ENCODE measurements at places on chromosomes 5 and 9.

GRCh38 chr5:10681731-10682679 lies 79.0 kb downstream of the DAP start:
- DNase-seq = no peak

DNA sequence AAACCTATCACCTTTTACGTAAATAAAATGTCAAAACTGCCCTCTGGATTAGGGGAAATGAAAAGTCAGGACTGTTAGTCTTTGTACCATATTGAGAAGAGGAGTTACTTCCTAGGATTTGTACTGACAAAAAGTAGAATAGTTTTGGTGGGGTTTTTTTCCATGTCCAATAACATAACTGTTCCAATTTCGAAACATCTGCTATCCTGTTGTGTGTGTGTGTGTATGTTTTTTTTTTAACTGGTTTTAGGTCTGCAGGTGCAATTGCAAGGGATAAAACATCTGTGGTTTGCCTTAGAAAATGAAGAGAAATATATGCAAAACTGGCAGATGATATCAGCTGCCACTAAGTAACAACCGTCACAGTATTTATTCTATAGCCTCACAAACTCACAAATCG lies 506.8 kb downstream of the NFIB start:
- no peak for DNase-seq

DNA sequence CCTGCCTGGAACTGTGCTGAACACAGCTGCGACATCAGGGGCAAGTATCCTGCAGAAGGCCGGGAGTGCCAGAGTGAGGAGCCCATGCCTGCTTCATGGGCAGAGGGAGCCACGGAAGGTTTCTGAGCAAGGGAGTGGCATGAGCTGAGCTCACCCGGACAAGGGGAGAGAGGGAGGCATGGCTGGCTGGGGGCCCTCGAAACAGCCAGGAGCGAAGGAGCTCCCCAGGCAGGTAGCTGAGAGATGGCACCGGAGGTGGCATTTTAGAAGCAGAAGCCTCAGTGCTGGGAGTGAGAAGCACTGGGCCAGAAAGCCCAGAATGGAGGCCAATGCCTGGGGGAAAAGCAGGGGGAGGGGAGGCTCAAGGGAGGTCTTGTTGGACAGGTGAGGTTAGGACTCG lies 56.9 kb upstream of the SARDH start:
- DNase-seq = no peak

DNA sequence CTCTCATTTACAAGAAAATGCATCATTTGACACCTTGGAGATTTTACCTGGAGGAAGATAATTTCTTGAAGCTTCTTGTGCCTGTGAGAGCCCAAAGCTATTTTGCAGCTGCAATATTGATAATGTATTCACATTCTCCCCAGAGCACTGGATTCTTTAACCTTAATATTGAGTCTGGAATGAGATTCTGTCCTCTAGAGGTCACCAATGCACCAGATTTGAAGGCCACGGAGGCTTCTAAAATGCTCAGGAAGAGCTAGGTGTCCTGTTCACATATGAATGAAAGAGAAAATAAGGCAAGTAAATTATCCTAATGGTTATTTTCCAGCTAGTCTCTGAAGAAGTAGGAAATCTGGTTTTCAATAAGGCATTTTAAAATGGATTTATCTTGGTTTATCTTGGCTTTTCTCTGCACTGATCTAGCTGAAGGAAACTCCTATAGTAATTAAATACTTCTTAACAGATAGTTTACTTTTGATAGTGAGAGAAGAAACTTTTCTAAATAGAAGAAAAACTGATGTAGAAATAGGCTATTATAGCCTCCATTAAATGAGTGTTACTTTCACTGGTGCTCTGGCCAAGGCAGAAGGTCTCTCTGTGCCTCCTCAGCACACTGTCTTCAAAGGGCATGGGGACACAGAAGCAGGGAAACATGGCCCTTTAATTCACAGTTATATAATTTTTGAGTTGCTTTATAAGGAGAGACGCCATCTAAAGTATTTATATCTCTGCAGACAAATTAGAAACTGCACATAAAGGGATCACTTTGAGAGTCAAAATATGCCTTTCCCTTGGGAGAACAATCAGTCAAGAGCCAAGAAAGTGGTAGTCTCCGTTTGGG lies 297.0 kb upstream of the ACTBL2 start:
- no peak for DNase-seq

GRCh38 chr9:134469041-134469875 lies 143.0 kb downstream of the RXRA start:
- DNase-seq = no peak

DNA sequence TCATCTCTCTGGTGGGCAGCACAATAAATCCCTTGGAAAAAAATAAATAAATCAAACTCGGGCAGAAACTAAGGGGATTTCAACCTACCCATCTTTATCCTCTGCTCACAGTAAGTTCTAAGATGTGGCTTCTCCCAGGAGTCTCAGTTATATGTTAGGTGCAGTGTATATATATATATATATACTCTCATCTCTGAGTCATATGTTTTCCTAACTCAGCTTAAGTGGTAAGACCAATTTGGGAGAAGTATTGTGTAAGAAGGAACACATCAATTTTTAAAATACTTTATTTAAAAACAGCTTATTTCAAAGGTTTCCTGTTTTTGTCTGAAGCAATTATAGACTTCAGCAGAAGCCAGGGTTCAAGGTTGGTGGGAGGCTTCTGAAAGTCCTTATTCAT lies 20.3 kb upstream of the OSMR start:
- DNase-seq = no peak

GRCh38 chr5:86679529-86679928 lies 61.8 kb downstream of the COX7C start:
- no peak for DNase-seq

DNA sequence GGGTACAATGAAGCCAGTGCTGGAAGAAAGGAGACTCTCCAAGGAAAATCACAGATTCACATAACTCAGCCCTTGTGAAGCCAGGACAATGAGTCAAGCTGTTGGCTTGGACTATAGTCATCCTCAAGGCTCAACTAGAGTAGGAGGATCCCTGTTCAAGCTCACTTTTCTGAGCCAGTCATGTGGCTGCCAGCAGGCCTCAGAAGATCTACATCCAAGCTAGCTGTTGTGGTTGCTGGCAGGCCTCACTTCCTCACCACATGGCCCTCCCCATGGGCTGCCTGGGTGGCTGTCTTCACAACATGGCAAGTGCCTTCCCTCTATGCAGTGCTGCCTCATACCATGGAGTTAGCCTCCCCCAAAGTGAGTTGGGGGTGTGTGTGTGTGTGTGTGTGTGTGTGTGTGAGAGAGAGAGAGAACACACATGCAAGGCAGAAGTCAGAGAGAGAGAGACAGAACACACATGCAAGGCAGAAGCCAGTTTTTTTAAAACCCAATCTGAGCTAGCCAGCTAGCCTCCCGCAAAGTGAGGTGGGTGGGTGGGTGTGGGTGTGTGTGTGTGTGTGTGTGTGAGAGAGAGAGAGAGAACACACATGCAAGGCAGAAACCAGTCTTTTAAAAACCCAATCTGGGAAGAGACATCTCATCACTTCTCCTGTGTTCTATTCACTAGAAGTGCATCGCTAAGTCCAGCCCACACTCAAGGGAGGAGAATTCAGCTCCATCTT lies 17.1 kb downstream of the SCAI start:
- no peak for DNase-seq

- DNase-seq = no peak
Measured at GRCh38 chr9:107158321-107158720, 124.8 kb upstream of the RAD23B start.

DNA sequence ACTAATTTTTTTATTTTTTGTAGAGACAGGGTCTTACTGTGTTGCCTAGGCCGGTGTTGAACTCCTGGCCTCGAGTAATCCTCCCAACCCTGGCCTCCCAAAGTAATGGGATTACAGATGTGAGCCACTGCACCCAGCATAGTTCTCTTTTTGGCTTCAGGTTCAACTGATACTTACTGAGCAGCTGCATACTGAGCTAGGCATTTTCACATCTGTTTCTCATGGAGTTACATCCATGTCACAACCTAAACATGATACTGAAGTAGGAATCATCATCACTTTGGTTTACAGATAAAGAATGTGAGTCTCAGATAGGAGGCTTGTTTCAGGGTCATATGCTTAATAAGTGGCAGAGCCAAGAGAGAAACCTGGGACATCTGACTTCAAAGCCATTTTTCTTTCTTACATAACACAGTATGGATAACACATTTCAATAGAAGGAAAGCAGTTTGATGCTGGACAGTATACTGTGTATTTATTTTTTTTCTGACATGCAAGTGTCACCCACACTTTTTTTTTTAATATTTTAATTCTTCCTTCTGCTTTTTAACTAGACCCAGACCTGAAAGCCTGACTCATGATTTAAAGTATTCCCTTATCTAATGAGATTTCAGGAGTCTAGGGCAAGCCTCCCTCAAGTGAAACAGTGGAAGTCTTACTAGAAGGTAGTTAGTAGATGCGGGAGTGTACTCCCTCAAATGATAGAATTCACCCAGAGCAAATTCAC lies 90.8 kb downstream of the HACD4 start:
- DNase-seq = no peak

DNA sequence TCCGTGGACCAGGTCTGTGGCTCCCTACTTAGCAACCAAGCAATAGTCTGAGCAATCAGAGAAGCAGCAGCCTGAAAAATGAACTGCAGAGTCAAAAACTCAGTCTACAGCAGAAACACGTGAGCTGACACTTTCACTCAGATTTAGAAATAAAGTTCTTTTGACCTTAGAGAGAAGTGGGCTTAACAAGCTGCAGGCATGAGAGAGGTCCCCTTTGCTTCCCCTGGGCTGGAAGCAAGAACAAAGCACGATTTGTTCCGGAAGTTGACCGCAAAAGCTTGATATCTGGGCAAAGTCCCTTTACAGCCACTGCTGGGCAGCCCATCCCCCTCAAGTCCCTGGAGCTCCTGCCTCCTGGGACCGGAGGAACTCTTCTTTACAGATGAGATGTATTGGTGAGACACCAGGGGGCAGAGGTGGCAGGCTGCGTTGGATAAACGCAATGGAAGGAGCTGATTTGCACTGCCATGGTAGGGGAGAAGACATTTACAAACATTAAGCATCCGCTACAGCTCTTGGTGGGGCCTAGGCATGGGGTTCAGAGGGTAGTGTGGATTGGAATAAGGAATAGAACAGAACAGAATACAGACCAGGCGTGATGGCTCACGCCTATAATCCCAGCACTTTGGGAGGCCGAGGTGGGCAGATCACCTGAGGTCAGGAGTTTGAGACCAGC lies 5.8 kb upstream of the SOWAHA start:
- no peak for DNase-seq

GRCh38 chr9:7570107-7570720 lies 229.4 kb downstream of the DMAC1 start:
- no peak for DNase-seq

DNA sequence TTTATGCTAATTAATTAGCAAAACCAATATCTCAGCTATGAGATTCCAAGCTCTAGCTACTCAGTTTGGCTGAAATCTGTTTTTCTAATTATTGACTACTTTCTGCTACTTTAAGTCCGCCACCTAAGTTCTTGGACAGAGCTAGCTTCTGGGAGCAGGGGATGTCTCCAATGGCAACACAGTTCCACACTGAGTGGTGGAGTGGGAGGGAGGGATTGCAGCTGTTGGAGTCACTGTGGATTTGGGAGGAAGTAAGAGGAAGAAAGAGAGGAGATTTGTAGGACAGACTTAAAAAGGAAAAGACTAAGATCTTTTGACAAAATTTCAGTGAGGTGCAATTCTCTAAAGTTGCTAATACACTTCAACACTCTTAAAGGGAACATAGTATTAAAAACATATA lies 450.8 kb downstream of the NFIB start:
- no peak for DNase-seq

- no peak for DNase-seq
Measured at GRCh38 chr9:84652496-84653120, 16.9 kb upstream of the NTRK2 start.

DNA sequence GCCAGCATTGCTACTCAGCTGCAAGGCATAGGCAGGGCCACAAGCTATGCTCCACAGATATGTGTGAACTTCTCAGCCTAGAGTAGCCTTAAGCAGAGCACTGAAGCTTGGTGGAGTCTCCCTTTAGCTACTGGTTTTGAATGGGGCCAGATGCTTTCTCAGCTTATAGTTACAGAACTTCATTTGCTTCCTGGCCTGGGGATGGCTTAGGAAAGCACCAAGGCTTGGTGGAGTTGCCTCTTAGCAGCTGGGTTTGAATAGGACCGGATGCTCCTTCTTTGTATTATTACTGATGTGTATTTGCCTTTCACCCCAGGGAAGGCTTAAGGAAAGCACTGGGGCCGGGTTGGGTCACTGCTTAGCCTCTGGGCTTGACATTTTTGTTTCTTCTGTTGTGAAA lies 497.8 kb upstream of the SEMA6A start:
- DNase-seq = no peak

DNA sequence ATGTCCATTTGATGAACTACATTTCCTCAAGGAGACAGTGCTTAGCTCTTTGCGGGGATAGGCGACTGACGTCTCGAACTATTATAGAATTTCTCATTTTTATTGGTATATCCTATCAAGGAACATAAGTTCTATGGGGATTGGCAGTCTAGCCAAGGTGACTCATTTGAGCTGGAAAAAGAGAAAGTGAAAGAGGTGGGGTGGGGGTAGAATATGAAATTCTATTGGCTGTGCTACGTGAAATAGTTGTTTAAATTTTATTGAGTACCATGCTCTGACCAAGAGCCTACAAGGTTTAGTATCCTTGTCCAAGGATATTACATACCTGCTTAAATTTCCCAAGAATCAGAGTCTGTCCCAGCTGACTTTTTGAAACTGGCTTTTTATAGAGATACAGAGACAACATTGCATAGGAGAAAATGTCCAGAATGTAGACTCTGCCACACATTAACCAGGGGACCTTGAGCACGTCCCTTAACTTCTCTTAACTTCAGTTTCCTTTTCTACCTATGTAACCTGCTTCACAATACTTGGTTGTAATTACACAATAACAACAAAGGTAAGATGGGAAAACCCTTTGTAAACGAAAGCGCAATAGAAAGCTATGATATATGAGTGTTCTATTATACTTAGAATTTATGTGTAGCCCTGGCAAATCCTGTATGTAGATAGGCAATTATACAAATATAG lies 226.4 kb upstream of the WWC1 start:
- no peak for DNase-seq

DNA sequence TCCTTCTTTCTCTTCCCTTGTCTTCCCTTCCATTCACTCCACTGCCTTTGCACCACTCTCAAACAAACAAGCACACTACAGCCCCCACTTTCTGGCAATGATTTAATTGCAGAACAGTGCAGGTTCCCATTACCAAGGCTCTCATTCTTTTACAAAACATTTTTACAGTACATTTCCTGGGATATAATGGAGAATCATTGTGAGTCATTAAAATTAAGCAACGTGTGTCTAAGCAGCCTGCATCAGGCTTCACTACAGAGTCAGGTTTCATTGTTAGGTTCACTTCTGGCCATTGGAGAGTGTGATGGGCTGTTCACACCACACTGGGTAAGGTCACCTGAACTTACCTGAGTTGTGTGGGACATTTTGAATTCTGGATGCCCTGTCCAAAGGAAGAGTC lies 303.5 kb downstream of the TRIM32 start:
- DNase-seq = no peak
